ENCODE measurements at places on chromosomes 3 and 15.

DNA sequence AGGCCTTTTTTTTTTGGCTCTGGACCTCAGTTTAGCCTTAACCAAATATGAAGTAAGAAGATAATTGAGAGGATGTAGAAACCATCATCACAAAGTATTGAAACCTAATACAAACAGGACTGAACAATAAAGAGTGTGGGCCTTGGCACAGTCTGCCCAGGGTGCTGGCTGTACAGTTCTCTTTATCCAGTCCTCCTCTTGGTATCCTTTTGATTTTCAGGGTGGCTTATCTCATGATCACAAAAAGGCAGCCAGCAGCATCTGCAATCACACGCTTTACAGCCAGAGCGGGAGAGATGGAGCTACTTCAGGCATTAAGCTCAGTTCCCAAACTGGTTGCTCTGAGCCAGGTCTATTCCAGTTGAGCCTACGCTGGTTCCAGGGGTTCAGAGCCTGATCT, 239.7 kb downstream of the RPLP1 start:
- no peak for DNase-seq

- DNase-seq: no peak
Measured at GRCh38 chr3:8891774-8892173, 71.5 kb downstream of the RAD18 start.

DNA sequence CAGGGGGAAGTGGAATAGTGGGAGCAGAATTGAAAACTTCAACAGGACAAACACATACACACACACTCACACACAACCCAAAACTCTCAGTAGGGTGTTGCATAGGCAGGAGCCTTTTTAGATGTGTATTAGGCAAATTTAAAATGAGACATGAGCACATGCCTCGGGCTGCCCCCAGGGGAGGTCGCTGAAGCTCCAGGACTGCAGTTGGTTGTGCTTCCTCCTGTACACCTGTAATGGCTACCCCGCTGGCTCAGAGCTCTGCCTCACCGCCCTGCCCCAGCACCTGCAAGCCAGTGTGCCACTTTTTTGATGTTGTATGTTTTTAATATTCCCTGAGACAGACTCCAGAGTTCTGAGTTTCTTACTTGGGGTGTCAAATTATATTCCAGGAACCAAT, 303.4 kb upstream of the NR2E3 start:
- DNase-seq: no peak

DNA sequence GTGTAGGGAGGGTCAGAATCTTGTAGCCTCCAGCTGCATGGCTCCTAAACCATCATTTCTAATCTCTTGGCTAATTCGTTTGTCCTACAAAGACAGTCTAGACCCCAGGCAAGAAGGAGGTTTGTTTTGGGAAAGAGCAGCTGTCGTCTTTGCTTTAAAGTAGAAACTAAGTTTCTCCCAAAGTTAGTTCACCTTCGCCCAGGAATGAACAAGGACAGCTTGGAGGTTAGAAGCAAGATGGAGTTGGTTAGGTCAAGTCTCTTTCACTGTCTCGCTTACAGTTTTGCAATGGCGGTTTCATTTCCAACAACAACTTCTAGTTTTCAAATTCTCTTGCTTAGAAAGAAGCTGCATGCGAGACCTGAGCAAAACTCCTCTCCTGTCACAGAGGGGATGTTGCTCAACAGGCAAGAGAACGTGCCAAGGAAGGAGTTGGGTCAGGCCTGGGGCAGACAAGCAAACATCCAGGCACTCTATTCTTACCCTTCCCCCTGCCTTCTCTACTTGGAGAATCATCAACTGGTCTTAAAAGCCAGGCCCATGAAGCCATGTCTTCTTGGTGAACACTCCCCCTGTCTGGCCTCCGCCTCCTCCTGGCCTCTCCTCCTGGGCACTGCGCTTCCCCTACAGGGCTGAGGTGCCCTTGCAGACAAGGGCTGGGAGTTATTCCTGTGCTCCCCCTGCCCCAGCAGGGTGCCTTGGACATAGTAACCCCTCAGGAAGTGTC, 57.6 kb downstream of the TMEM44 start:
- no peak for DNase-seq

GRCh38 chr3:127206611-127207516, 13.9 kb downstream of the PRR23E start:
- DNase-seq: peak; percentile 81

DNA sequence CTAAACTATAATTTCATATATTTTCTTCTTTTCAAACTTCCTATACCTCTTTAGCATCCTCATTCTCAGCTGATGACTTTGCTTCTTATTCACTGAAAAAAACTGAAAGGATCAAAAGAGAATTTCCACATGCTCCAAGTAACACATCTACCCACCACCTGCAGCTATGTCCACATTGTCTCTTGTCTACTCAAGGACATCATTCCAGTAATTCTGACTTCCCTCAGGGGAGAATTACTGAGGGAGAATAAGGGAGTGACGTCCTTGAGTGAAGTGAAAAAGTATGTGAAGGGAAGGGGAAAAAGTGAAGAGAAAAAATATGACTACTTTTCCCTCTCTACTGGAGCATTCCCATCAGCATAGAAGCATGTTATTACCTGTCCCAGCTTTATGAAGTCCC, 32.6 kb downstream of the ETFA start:
- no peak for DNase-seq

- DNase-seq: no peak
Measured at GRCh38 chr15:29465196-29465595, 195.6 kb upstream of the NSMCE3 start.

DNA sequence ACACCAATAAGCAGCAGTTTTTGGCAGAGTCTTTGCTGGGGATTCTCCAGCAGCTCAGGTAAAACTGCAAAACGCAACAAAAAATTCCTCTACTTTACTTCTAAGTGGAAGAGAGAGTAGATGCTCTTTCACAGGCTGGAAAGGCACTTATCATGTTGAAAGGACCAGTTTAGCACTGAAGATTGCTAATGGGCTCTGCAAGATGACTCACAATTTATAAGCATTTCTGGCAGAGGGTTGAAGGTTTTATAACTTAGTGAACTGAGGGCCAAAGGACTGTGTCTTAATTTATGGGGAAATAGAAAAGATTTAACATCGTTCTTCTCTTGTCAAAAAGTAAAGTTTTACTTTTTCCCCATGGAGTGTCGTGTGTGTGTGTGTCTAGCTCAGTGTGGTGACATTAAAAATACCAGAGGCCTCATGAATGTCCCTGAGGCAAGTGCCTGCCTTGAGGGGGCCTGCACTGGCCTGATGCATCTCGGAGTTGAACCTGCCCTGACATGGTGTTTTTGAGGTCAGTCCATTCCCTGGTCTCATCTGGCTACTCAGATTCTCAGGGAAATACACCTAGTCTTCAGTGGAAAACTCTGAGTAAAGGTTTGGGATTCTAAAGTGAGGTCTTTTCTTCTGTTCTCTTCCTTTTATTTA, 1092.0 kb downstream of the NAALADL2 start:
- DNase-seq: no peak

- DNase-seq: no peak
Measured at GRCh38 chr3:130517602-130518001, 625 bp downstream of the COL6A6 start.

- no peak for DNase-seq
Measured at GRCh38 chr3:13565581-13566452, 16.9 kb downstream of the FBLN2 start.

- DNase-seq: no peak
Measured at GRCh38 chr3:30293621-30294240, 312.7 kb upstream of the TGFBR2 start.

Data from vagina (tissue), 2 donors.